ENCODE measurements at places on chromosomes 12 and 14.
A peak's percentile ranks its signal among the peaks of the same experiment; 100 is the strongest.

GRCh38 chr14:103002578-103003350 is 54.6 kb downstream of the CDC42BPB start:
- peak overlapping the region; percentile 55 for H3K27ac ChIP-seq
- peaks cover 40% of the 10 kb centered on the region for H3K36me3 ChIP-seq
- peaks cover 13% of the 10 kb centered on the region for H3K27me3 ChIP-seq
- DNase-seq, result no peak
- H3K4me3 ChIP-seq, result peak overlapping the region; percentile 19
- H3K4me1 ChIP-seq, result peaks cover 15% of the 10 kb centered on the region

GRCh38 chr14:93946104-93946503 is 19.0 kb downstream of the FAM181A start:
- no peaks in the 10 kb centered on the region for H3K4me1 ChIP-seq
- H3K27ac ChIP-seq, result no peak overlapping the region
- H3K4me3 ChIP-seq, result no peak overlapping the region
- no peaks in the 10 kb centered on the region for H3K36me3 ChIP-seq
- no peak for DNase-seq

GRCh38 chr14:34050606-34051005 is 99.7 kb upstream of the EGLN3 start:
- no peak overlapping the region for H3K4me3 ChIP-seq
- no peaks in the 10 kb centered on the region for H3K36me3 ChIP-seq
- DNase-seq, result no peak
- peaks cover 25% of the 10 kb centered on the region for H3K4me1 ChIP-seq
- peaks cover 8% of the 10 kb centered on the region for H3K27me3 ChIP-seq

GRCh38 chr14:96592591-96593386 is 90.6 kb downstream of the PAPOLA start:
- H3K4me1 ChIP-seq, result peaks cover 8% of the 10 kb centered on the region
- no peaks in the 10 kb centered on the region for H3K36me3 ChIP-seq
- no peak overlapping the region for H3K27ac ChIP-seq
- H3K27me3 ChIP-seq, result peaks cover 5% of the 10 kb centered on the region
- peak; percentile 50 for DNase-seq

- no peak overlapping the region for H3K4me3 ChIP-seq
- DNase-seq, result no peak
- H3K27ac ChIP-seq, result no peak overlapping the region
- peaks cover 5% of the 10 kb centered on the region for H3K4me1 ChIP-seq
- H3K27me3 ChIP-seq, result peaks cover 12% of the 10 kb centered on the region
These were observed 6.5 kb downstream of the SLC22A17 start for GRCh38 chr14:23345987-23346692.

GRCh38 chr12:51187370-51187987 is 14.5 kb upstream of the TFCP2 start:
- peaks cover 20% of the 10 kb centered on the region for H3K4me1 ChIP-seq
- H3K27me3 ChIP-seq, result peaks cover 6% of the 10 kb centered on the region
- peak overlapping the region; percentile 26 for H3K27ac ChIP-seq
- H3K4me3 ChIP-seq, result no peak overlapping the region
- peaks cover 7% of the 10 kb centered on the region for H3K36me3 ChIP-seq
- no peak for DNase-seq

- H3K4me3 ChIP-seq, result no peak overlapping the region
- no peaks in the 10 kb centered on the region for H3K36me3 ChIP-seq
- no peak for DNase-seq
These were observed 26.4 kb downstream of the ITPR2 start for GRCh38 chr12:26806556-26806955.

DNA sequence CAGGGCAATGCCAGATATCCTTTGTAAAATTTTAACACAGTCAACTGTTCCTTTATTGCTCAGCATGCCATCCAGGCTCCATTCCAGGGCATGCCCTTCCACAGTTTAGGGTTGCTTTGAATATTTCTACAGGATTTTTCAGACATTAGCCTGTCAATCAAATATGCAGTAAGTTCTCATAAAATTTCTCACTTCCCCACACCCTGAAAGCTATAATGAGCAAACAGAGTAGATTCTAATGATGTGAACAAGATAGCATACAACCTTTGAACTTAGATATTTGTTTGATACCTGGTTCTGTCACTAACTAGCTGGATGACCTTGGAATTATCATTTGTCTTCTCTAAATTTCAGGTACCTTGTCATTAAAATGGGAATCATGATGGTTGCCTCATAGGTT is 251.2 kb downstream of the SYT1 start:
- no peaks in the 10 kb centered on the region for H3K36me3 ChIP-seq
- no peak overlapping the region for H3K4me3 ChIP-seq
- no peak overlapping the region for H3K27ac ChIP-seq

GRCh38 chr12:68915055-68915454 is 17.9 kb downstream of the CPM start:
- DNase-seq, result no peak
- no peak overlapping the region for H3K4me3 ChIP-seq
- H3K27me3 ChIP-seq, result no peaks in the 10 kb centered on the region
- H3K4me1 ChIP-seq, result no peaks in the 10 kb centered on the region
- H3K36me3 ChIP-seq, result no peaks in the 10 kb centered on the region

- no peak overlapping the region for H3K4me3 ChIP-seq
- no peak overlapping the region for H3K27ac ChIP-seq
- H3K36me3 ChIP-seq, result no peaks in the 10 kb centered on the region
- H3K4me1 ChIP-seq, result no peaks in the 10 kb centered on the region
- DNase-seq, result no peak
These were observed 59.2 kb downstream of the GSC start for GRCh38 chr14:94710731-94711130.

DNA sequence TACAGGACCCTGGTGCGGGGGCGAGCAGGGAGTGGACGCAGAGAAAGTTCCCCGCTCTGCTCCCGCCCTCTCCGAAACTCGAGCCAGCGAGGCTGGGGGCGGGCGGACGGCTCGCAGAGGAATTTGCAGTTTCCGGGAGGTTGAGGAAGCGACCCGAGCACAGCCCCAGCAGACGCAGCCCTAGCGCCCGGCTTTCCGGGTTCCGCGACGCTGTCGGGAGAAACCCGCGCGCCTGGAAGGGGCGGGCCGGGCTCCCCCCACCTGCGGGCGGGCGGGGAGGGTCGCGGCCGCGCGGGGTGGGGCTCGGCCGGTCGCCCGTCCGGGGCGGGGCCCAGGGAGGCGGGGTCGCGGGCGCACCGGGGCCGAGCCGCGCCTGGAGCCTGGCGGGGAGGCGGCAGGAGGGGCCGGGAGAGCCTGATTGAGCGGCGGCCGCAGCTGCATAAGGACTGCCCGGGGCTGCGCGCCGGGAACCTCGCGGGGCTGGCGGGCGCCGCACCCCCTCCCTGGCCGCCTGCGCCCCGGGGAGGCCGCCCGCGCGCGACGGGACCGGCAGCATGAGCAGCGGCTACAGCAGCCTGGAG is at the start of gene RASSF3:
Gene RASSF3 (plus strand): TSS at position 417 of the 581 bp plus-strand sequence. CDS start 138 bp downstream, at position 555.
- peaks cover 10% of the 10 kb centered on the region for H3K27me3 ChIP-seq
- DNase-seq, result peak; percentile 85
- H3K27ac ChIP-seq, result peak within 1 kb of the TSS; percentile 96
- H3K36me3 ChIP-seq, result peaks cover 13% of the 10 kb centered on the region

GRCh38 chr14:38910092-38910491 is 192.9 kb downstream of the SEC23A start:
- H3K4me1 ChIP-seq, result peaks cover 2% of the 10 kb centered on the region
- H3K27ac ChIP-seq, result no peak overlapping the region
- no peaks in the 10 kb centered on the region for H3K27me3 ChIP-seq
- H3K4me3 ChIP-seq, result no peak overlapping the region
- H3K36me3 ChIP-seq, result no peaks in the 10 kb centered on the region

- no peaks in the 10 kb centered on the region for H3K36me3 ChIP-seq
- DNase-seq, result no peak
- H3K27me3 ChIP-seq, result no peaks in the 10 kb centered on the region
- H3K4me1 ChIP-seq, result no peaks in the 10 kb centered on the region
These were observed 157.6 kb downstream of the PAH start for GRCh38 chr12:102759466-102759865.

- peaks cover 2% of the 10 kb centered on the region for H3K27me3 ChIP-seq
- no peak overlapping the region for H3K27ac ChIP-seq
- peaks cover 4% of the 10 kb centered on the region for H3K4me1 ChIP-seq
- peaks cover 18% of the 10 kb centered on the region for H3K36me3 ChIP-seq
- DNase-seq, result no peak
These were observed 134.2 kb downstream of the TMEM30B start for GRCh38 chr14:61146899-61147298.

- H3K4me1 ChIP-seq, result peaks cover 16% of the 10 kb centered on the region
- H3K27ac ChIP-seq, result no peak overlapping the region
- no peak overlapping the region for H3K4me3 ChIP-seq
- H3K36me3 ChIP-seq, result no peaks in the 10 kb centered on the region
- H3K27me3 ChIP-seq, result peaks cover 1% of the 10 kb centered on the region
These were observed 124.5 kb downstream of the BTG1 start for GRCh38 chr12:92020983-92021665.

DNA sequence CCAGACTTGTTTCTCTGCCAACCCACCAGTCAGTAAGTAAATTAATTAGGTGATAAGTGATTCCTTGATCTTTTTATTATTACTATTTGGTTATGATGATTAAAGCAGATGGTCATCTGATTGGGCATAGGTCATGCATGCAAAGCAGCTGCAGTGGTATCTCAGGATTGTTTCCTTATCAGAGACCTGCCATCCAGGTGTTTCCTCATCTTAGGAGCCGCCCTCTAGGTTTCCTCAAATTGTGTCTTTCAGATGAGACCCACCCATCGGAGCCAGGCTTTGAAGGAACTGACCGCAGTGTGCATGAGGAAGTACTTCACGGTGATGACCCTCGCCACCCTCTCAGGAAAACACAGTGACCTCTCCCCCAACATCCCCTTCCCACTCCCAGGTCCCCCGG is 63.3 kb downstream of the ZFP36L1 start:
- H3K27ac ChIP-seq, result peak overlapping the region; percentile 84
- no peaks in the 10 kb centered on the region for H3K36me3 ChIP-seq

- peaks cover 1% of the 10 kb centered on the region for H3K27me3 ChIP-seq
- no peaks in the 10 kb centered on the region for H3K36me3 ChIP-seq
- no peak for DNase-seq
- no peak overlapping the region for H3K4me3 ChIP-seq
These were observed 201.4 kb upstream of the EEA1 start for GRCh38 chr12:93130366-93131054.

- no peak overlapping the region for H3K27ac ChIP-seq
- H3K4me3 ChIP-seq, result no peak overlapping the region
- DNase-seq, result no peak
- no peaks in the 10 kb centered on the region for H3K4me1 ChIP-seq
- H3K36me3 ChIP-seq, result peaks cover 3% of the 10 kb centered on the region
These were observed 53.4 kb upstream of the NAV3 start for GRCh38 chr12:77777274-77777673.

DNA sequence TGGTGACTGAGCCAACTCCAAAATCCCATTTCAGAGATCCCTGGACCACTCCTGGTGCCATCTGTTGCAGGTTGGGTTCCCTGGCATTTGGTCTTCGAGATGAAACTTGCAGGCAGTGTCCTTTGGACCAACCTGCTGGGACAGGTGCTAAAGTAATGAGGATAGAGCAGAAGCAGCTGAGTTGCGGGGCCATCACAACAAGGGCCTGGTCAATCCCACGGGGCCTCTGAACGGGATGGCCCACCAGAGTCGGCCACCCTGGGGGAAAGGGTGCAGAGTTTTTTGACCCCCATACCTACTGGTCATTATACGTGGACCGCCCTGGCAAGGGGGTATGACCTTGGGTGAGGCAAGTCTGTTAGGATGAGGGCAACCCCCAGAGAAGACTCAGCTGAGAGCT is 39.3 kb downstream of the DLK1 start:
- peaks cover 4% of the 10 kb centered on the region for H3K27me3 ChIP-seq
- peaks cover 5% of the 10 kb centered on the region for H3K4me1 ChIP-seq
- DNase-seq, result no peak
- H3K4me3 ChIP-seq, result no peak overlapping the region
- no peak overlapping the region for H3K27ac ChIP-seq

DNA sequence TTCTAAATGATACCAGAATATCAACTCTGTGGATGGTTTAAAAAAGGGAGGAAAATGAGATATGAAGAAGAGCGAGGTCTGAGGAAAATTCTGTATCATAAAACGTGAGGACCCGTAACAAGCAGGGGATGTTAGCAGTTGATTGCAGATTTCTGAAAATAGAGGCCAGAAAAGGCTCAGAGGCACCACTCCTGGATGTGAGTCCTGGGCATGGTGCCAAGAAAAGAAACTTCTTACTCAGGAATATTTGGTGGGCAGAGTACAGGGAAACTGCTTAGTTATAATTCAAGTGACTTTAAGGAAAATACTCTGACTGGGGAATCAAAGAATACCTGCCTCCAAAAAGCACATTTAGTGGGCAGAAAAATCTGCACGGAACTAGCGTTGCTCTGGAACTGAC is 85.5 kb downstream of the PRICKLE1 start:
- DNase-seq, result no peak
- H3K4me1 ChIP-seq, result no peaks in the 10 kb centered on the region
- H3K27me3 ChIP-seq, result no peaks in the 10 kb centered on the region
- no peaks in the 10 kb centered on the region for H3K36me3 ChIP-seq
- H3K4me3 ChIP-seq, result no peak overlapping the region
- H3K27ac ChIP-seq, result no peak overlapping the region

- DNase-seq, result no peak
- no peak overlapping the region for H3K27ac ChIP-seq
- no peaks in the 10 kb centered on the region for H3K36me3 ChIP-seq
- H3K4me3 ChIP-seq, result no peak overlapping the region
- H3K4me1 ChIP-seq, result no peaks in the 10 kb centered on the region
- H3K27me3 ChIP-seq, result peaks cover 2% of the 10 kb centered on the region
These were observed 7.4 kb upstream of the TMEM132C start for GRCh38 chr12:128259556-128260070.

GRCh38 chr12:58920961-58921861 is 907 bp upstream of the LRIG3 start:
- peaks cover 7% of the 10 kb centered on the region for H3K27me3 ChIP-seq
- peaks cover 54% of the 10 kb centered on the region for H3K4me1 ChIP-seq
- no peak for DNase-seq
- peaks cover 5% of the 10 kb centered on the region for H3K36me3 ChIP-seq
- H3K27ac ChIP-seq, result no peak overlapping the region

- peak; percentile 19 for DNase-seq
- no peak overlapping the region for H3K4me3 ChIP-seq
- peaks cover 11% of the 10 kb centered on the region for H3K4me1 ChIP-seq
- H3K27ac ChIP-seq, result no peak overlapping the region
These were observed 747 bp downstream of the HSPB8 start for GRCh38 chr12:119179335-119180021.

All from endothelial cell (in vitro differentiated cells).